Effector memory CD4-positive, alpha-beta T cell (primary cell): ENCODE measurements at places on chromosomes 16 and 17.

DNA sequence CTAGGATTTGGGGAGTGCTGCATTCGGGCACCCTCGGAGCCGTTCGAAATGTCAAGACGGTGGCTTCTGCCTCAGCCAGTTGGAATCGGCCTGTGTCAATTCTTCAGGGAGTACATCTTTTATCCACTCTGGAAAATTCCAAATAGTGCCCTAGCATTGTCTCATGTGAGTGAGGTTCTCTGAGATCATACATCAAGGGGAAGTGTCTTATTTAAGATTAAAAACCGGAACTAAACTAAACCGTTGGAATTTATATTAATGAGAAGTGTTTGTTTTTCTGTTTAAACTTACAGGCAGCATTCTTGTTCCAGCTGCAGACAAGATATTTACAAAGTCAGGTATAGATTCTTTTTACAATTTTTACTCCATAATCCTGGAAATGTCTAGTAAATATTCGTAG lies 56.8 kb downstream of the SLC47A1 start:
- no peak for DNase-seq

DNA sequence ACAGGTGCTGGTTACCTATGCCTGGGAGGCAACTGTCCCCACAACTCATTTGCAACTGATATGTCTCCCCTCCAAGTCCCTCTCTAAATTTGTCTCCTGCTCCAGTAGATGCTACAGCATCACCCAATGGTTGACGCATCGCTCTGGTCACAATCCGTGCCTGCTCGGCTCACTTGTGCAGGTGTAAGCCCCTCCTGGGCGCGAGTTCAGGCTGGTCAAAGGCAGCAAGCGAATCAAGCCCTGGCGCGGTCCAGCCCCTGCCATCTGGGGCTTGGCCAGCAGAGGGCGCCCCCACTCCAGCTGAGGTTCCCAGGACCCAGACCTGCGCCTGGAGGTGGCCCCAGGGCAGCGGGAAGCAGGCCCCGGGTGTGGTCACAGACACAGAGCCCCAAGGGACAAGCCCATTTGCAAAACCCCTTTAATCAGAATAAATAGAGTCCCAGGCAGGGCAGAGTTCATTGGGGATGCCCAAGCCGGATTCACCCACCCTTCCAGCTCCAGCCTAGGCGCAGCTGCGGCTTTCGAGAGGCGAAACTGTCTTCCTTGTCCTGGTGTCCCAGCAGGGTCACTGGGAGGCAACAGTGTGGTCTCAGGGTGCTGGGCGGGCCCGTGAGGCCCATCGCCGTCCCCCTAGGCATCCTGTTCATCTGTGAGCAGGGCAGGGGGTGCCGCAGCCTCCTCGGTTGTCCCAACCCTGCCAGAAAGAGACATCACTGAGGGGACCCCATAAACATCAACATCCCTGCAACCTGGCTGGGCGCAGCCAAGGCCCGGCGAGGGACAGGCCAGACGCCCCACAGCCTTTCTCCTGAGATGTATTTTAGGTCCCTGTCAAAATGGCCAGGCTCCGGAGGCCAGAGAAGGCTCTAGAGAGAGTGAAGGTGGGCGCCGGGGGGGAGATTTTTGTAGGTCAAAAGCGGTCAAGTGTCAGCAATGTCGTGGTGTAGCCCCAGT lies 15.8 kb downstream of the TMC6 start:
- DNase-seq = peak; percentile 73

DNA sequence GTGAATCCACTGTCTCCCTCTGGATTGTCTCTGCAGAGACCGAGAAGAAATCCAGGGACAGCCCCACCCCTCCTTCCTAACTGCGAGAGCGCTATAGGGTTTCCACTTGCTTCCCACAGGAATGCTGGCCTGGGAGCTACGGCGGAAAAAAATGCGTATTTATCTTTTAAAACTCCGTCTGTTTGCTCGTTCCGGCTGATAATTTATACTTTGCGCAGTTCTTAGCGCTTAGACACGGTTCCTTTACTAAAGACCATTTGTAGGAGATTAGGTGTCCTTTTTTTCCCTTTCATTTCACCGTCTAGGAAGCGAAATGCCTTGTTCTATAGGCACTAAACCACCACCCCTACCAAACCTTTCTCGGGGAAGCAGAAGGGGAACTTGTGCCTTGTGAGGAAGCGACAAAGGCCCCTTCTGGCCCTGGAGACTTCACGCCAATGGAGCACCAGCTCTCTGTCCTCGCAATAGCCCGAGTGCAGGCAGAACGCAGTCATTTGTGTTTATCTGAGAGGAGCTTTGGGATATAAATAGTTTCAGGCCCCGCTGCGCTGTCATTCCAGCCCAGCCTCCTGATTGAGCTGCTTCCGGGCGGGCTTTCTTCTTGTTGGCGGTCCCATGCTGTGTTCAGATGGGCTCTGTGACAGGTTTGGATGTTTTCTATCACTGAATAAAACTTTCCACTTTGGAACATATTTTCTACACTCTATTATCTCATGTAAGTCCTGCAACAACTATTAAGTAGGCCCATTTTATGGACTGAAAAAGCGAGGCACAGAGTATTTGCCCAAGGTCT lies 791 bp upstream of the SUPT4H1 start:
- DNase-seq = no peak

GRCh38 chr17:8499171-8499570 lies 63.5 kb downstream of the NDEL1 start:
- DNase-seq = no peak

GRCh38 chr17:31789707-31790505 lies 69.1 kb downstream of the COPRS start:
- DNase-seq = no peak

DNA sequence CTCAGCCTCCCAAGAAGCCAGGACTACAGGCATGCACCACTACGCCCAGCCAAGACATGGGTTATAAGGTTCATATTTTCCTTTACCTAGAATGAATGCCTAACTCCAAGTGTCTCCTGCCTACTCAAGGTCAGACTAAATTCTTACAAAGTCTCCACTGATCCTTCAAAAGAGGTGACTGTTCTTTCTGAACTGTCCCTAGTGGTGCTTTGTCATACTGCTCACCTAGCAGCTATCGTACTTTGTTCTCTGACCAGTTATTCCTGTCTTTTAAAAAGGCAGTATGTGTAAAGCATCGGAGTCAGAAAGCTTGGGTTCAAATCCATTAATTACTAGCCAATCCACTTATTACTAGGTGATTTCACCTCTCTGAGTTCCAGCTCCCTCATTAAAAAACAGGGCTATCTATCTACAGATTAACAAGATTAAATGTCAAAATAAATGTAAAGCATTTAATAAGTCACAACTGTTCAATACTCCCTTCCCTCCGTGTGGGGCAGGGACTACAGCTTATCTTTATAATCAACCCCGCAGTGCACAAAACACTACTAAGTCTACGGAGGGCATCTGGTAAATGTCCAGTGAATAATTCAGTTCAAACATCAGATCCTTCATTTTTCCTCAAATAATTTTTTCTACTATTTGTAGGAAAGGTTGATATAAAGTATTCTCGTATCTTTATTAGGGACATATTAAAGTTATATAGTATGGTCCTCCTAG lies 20.0 kb upstream of the ITGA2B start:
- DNase-seq = no peak
